ENCODE measurements at places on chromosomes 5 and 9.

GRCh38 chr5:134553821-134554267, 28.4 kb downstream of the JADE2 start:
- peaks cover 62% of the 10 kb centered on the region for H3K4me1 ChIP-seq
- no peak for DNase-seq
- H3K4me3 ChIP-seq: no peak overlapping the region

DNA sequence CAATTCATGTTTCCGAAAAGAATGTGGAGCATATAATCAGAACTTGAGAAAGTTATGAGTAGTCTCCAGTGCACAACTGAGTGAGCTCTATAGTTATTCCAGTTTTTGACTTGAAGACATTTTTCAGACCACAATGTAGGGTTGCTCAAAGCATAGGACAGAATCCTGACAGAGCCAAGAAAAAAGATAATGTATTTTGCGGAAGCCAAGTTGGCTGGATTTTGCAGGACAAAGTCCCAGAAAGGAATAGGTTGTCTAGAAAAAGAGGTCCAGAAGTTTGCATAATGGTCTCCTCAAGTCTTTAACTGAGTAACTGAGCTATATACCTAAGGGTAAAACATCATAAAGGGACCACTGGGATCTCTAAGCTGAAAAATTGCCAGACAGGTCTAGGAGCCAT, 1028.0 kb downstream of the TAF11L14 start:
- no peaks in the 10 kb centered on the region for H3K36me3 ChIP-seq
- H3K4me3 ChIP-seq: no peak overlapping the region
- H3K27ac ChIP-seq: no peak overlapping the region

GRCh38 chr9:110030632-110031031, 177.3 kb downstream of the C9orf152 start:
- no peak overlapping the region for H3K27ac ChIP-seq
- DNase-seq: no peak
- H3K36me3 ChIP-seq: no peaks in the 10 kb centered on the region

- H3K4me1 ChIP-seq: no peaks in the 10 kb centered on the region
- DNase-seq: no peak
- no peaks in the 10 kb centered on the region for H3K36me3 ChIP-seq
- no peak overlapping the region for H3K4me3 ChIP-seq
- no peaks in the 10 kb centered on the region for H3K27me3 ChIP-seq
- no peak overlapping the region for H3K27ac ChIP-seq
These were observed 148.3 kb upstream of the MOCS2 start for GRCh38 chr5:53257806-53258373.

GRCh38 chr5:150052226-150052955, 34.0 kb downstream of the CSF1R start:
- H3K36me3 ChIP-seq: peaks cover 59% of the 10 kb centered on the region
- H3K27ac ChIP-seq: no peak overlapping the region
- no peaks in the 10 kb centered on the region for H3K4me1 ChIP-seq
- H3K4me3 ChIP-seq: no peak overlapping the region

DNA sequence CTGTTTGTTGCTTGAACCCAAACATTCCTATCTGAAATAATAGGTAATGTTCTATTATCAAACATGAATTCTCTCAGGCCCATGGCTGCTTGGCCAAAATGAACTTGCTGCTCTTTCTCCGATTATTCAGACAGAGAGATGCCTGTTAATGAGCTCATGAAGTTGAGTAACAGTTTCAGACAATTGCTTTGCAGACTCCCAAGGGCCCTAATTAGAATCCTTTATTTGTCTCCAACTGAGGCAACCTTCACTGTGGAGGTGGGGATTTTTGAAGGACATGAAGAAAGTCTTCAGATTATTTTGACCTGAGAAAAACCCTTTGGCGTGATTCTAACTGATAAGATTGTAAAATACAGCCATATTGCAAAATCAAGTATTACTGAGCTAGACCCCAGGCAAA, 466.7 kb downstream of the NFIB start:
- H3K27me3 ChIP-seq: no peaks in the 10 kb centered on the region
- no peak for DNase-seq
- H3K27ac ChIP-seq: no peak overlapping the region
- no peaks in the 10 kb centered on the region for H3K4me1 ChIP-seq
- H3K36me3 ChIP-seq: no peaks in the 10 kb centered on the region

GRCh38 chr9:128882677-128883603, 1.0 kb downstream of the LRRC8A start:
- H3K4me1 ChIP-seq: peaks cover 45% of the 10 kb centered on the region
- no peak for DNase-seq
- peak overlapping the region; percentile 84 for H3K27ac ChIP-seq
- no peaks in the 10 kb centered on the region for H3K27me3 ChIP-seq

DNA sequence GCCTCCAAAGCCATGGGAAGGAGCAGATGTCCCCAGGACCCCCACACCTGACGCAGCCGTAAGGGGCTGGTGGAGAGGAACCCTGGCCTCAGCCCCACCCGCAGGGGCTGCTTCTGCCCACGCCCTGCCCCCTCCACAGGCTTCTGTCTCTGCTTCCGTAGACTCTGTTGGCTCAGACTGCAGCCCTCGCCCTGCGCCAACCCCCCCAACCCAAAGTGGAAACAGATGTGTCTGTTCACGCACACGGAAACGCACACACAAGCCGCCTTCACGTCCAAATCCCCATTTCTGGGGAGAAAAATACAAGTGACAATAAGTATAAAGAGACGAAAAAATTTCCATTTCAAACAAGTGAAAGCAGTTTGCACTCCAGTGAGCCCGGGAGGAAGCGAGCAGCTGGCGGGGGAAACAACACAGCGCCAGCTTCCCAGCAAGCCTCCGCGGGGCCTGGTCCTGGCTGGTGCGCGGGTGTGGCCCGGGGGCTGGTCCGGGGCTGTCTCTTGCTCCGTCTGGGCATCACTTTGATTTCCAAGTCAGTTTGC, 32.6 kb upstream of the RXRA start:
- H3K27ac ChIP-seq: no peak overlapping the region
- no peaks in the 10 kb centered on the region for H3K27me3 ChIP-seq
- no peaks in the 10 kb centered on the region for H3K36me3 ChIP-seq
- H3K4me1 ChIP-seq: no peaks in the 10 kb centered on the region
- no peak overlapping the region for H3K4me3 ChIP-seq

GRCh38 chr9:129751841-129752801, 721 bp downstream of the PTGES start:
- no peaks in the 10 kb centered on the region for H3K36me3 ChIP-seq
- H3K27me3 ChIP-seq: no peaks in the 10 kb centered on the region
- no peak overlapping the region for H3K4me3 ChIP-seq
- H3K27ac ChIP-seq: no peak overlapping the region
- DNase-seq: no peak

GRCh38 chr5:56734091-56734694, 81.2 kb upstream of the MAP3K1 start:
- H3K27me3 ChIP-seq: no peaks in the 10 kb centered on the region
- no peak overlapping the region for H3K27ac ChIP-seq
- peaks cover 55% of the 10 kb centered on the region for H3K4me1 ChIP-seq
- no peak overlapping the region for H3K4me3 ChIP-seq
- no peaks in the 10 kb centered on the region for H3K36me3 ChIP-seq

- H3K4me1 ChIP-seq: no peaks in the 10 kb centered on the region
- no peak overlapping the region for H3K27ac ChIP-seq
- no peaks in the 10 kb centered on the region for H3K36me3 ChIP-seq
- DNase-seq: no peak
- no peak overlapping the region for H3K4me3 ChIP-seq
These were observed 378.2 kb downstream of the ACTL7B start for GRCh38 chr9:108477529-108478006.

DNA sequence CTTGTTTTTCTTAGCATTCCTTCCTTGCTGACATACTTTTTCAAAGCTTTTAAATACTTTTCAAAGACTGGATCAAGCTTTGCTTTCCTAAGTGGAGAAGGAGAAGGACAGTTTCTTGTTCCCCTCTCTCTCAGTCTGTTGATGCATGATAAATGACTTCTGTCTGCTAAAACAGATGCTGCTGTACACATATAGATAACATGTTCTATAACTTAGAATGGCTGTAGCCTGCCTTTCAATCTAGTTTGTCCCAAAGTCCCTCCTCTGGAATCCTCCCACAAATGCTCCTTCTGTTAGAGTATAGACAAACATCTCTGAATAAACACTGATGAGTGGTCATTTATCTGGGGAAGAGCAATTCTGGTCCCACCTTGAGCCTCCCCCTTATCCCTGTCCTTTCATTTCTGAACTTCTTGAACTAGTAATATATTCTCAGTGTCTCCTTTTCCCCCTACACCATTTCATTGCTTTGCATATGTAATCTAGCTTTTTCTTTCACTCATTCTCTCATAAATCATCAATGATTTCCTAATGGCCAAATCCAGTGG, 5.4 kb upstream of the HEMGN start:
- no peaks in the 10 kb centered on the region for H3K36me3 ChIP-seq
- no peak for DNase-seq
- H3K4me3 ChIP-seq: no peak overlapping the region
- H3K4me1 ChIP-seq: peaks cover 12% of the 10 kb centered on the region
- H3K27me3 ChIP-seq: no peaks in the 10 kb centered on the region

DNA sequence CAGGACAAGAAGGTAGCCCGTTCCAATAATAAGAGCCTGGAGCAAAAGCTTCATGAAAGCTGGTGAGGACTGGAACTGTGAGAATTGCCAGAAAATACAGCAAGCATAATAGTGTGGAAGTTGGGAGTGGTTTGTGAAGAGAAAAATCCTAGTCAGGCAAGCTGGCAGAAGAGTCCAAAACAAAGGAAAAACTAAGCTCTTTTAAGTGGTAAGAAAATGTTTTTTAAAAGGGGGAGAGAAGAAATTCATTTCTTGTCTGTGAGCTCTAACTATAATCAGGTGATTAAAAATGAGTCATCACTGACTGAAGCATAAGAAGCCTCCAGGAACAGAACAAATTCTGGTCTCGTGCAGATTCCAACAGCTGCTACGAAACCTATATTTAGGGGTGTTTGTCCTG, 102.6 kb downstream of the CAAP1 start:
- no peak for DNase-seq
- H3K36me3 ChIP-seq: no peaks in the 10 kb centered on the region
- no peaks in the 10 kb centered on the region for H3K27me3 ChIP-seq
- H3K4me3 ChIP-seq: no peak overlapping the region

- no peak overlapping the region for H3K4me3 ChIP-seq
- no peaks in the 10 kb centered on the region for H3K36me3 ChIP-seq
- no peak for DNase-seq
- no peaks in the 10 kb centered on the region for H3K27me3 ChIP-seq
- H3K4me1 ChIP-seq: no peaks in the 10 kb centered on the region
These were observed 132.8 kb upstream of the SHB start for GRCh38 chr9:38201844-38202243.

GRCh38 chr5:132027027-132027426, 15.6 kb upstream of the ACSL6 start:
- H3K27me3 ChIP-seq: no peaks in the 10 kb centered on the region
- H3K4me1 ChIP-seq: peaks cover 25% of the 10 kb centered on the region
- no peak overlapping the region for H3K27ac ChIP-seq
- no peak overlapping the region for H3K4me3 ChIP-seq
- no peaks in the 10 kb centered on the region for H3K36me3 ChIP-seq

DNA sequence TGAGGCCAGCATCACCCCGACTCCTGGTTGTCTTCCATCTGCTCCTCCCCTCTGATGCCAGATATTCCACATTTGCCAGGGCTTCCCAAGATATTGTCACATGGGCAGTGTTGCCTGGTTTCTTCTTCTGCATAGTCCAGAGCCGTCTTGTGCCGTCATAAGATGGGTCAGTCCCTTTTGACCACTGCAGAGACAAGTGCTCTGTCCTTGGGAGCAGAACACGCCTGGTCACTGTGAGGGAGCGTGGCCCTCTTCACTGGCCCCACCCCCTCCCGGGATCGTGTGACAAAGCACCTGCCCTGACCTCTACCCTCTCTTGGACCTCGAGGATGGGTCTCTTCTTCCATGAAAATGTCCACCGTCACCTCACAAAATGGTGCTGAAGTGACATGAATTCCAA, 41.6 kb downstream of the UBE2QL1 start:
- no peaks in the 10 kb centered on the region for H3K27me3 ChIP-seq
- no peak overlapping the region for H3K27ac ChIP-seq
- no peak for DNase-seq
- H3K36me3 ChIP-seq: no peaks in the 10 kb centered on the region

- no peak overlapping the region for H3K4me3 ChIP-seq
- no peak overlapping the region for H3K27ac ChIP-seq
- H3K27me3 ChIP-seq: no peaks in the 10 kb centered on the region
- no peaks in the 10 kb centered on the region for H3K36me3 ChIP-seq
- H3K4me1 ChIP-seq: no peaks in the 10 kb centered on the region
These were observed 89.5 kb downstream of the TSSK1B start for GRCh38 chr5:113344973-113345940.

GRCh38 chr5:99129768-99130501, 201.1 kb upstream of the CHD1 start:
- H3K4me3 ChIP-seq: no peak overlapping the region
- DNase-seq: no peak
- H3K4me1 ChIP-seq: no peaks in the 10 kb centered on the region
- no peaks in the 10 kb centered on the region for H3K27me3 ChIP-seq
- H3K36me3 ChIP-seq: no peaks in the 10 kb centered on the region
- no peak overlapping the region for H3K27ac ChIP-seq

DNA sequence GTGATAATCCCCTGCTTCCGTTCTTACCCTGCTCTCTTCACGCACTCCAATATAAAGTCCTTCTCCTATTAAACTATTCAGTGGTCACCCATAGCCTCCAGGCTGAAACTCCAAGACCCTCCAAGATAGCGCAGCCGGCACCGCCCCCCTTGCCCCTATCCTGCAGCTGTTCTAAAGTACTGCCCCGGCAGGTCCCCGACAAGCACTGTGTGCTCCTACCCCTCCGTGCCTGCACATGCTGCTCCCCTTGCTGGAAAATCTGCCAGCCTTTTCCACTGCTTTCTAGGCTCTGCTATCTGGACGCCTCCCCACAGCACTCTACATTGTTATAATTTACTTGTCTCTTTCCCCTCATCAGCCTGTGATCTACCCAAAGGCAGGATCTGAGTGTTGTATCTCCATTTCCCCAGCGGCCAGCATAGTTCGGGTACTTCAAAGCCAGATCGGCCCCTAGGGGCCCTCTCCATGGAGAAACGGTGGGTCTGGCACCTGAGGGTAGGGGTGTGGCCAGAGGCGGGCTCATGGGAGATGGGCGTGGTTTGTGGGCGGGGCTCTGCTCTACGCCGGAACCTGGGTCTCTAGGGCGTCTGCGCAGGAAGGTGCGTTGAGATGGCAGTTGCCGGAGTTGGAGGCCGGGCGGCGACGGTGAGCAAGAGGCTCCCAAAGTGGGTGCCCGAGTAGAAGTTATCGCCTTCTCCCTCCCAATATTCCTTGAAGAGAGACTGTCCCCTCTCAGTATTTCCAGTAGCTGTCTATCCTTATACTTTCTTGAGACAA, 83.5 kb upstream of the RUSC2 start:
- no peaks in the 10 kb centered on the region for H3K4me1 ChIP-seq
- DNase-seq: peak; percentile 21
- H3K27ac ChIP-seq: no peak overlapping the region

GRCh38 chr9:74773886-74774479, 113.7 kb downstream of the TRPM6 start:
- no peaks in the 10 kb centered on the region for H3K36me3 ChIP-seq
- no peaks in the 10 kb centered on the region for H3K4me1 ChIP-seq
- no peak overlapping the region for H3K4me3 ChIP-seq
- H3K27ac ChIP-seq: no peak overlapping the region

Measured in CD4-positive, alpha-beta memory T cell (primary cell).